Tibial artery (tissue), 4 donors: ENCODE measurements at places on chromosomes 13 and 19.
A peak's percentile ranks its signal among the peaks of the same experiment; 100 is the strongest.

DNA sequence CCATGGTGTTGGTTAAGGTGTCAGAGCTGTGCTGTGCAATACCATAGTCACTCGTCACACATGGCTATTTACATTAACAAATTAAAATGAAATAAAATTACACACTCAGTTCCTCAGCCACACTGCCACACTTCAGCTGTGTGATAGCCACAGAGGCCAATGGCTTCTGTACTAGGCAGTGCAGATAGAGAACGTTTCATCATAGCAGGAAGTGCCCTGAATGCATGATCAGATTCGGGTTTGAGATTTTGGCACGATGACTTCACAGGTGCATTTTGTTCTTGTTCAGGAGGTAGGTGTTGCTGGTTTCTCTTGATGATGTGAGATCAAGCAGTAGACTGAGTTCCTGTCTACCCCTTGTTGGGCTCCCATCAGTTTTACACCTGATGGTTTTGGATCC, 6.5 kb downstream of the ARMC6 start:
- no peak for DNase-seq

DNA sequence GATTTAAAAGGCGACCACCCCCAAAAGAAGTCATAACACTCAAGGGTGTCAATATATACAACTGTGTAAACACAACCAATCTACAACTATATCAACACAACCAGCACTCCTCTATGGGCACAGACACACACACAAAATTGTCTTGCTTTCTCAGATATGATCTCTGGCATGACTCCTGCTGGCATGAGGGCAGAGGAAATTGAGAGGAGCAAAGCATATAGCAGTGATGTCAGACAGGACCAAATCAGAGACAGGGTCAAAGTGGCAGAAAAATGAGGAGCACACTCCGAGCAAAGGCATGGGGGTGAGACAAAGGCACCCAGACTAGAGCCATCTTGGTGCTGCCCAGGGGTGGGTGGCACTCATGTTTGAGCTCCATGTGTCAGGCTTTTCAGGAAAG, 9.6 kb downstream of the IRGQ start:
- DNase-seq, result no peak

GRCh38 chr19:8461891-8462290, 17.1 kb downstream of the HNRNPM start:
- DNase-seq, result no peak

DNA sequence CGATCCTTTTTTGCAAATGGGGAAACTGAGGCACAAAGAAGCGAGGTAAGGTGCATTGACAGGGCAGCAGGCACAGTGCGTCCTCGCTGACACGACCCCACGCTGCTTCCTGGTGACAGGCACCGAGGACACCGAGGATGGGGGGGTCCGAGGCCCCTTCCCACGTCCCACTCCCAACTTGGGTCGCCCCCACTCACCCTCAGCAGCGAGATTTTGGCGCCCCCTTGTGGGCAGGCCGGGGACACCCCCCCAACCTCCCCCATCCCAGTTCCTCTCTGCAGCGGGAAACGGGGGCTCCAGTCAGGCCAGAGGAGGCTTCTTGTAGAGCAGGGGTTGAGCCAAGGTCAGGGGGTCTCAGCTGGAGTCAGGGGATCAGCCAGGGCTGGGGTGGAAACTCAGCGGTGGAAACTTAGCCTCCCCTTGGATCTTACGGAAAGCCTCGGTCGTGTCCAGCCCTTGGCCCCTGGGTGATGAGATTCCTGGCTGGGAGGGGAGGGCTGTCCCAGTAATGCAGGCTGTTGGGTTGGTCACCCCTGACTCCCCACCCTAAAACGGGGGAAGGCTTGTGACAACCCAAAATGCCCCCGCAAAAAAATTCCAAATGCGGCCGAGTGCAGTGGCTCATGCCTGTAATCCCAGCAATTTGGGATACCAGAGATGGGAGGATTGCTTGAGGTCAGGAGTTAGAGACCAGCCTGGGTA, 8.2 kb downstream of the SMIM24 start:
- no peak for DNase-seq

GRCh38 chr19:2834294-2834871, 6.9 kb upstream of the ZNF555 start:
- DNase-seq, result no peak

- DNase-seq, result peak; percentile 61
These were observed 737 bp upstream of the ZNF181 start for GRCh38 chr19:34733266-34733745.

DNA sequence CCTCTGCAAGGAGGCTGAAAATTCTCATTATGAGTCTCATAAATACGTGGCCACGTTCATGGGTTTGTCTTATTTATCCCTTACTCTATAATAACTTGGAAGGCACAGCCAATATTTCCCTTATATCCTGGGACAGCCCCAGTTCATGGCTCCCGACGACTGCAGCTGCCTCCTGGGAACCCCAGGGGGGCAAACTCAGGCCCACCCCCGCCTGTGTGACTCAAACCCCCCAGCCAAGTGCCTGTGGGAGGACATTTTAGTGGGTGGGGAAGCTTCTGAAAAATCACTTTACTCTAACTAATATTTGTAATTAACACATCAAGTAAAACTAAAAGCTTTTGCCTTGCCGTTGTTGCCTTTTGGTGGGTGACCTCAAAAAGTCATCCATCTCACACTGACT, 14.3 kb downstream of the RASA3 start:
- DNase-seq, result no peak

GRCh38 chr13:79508224-79508961, 27.4 kb downstream of the NDFIP2 start:
- no peak for DNase-seq

DNA sequence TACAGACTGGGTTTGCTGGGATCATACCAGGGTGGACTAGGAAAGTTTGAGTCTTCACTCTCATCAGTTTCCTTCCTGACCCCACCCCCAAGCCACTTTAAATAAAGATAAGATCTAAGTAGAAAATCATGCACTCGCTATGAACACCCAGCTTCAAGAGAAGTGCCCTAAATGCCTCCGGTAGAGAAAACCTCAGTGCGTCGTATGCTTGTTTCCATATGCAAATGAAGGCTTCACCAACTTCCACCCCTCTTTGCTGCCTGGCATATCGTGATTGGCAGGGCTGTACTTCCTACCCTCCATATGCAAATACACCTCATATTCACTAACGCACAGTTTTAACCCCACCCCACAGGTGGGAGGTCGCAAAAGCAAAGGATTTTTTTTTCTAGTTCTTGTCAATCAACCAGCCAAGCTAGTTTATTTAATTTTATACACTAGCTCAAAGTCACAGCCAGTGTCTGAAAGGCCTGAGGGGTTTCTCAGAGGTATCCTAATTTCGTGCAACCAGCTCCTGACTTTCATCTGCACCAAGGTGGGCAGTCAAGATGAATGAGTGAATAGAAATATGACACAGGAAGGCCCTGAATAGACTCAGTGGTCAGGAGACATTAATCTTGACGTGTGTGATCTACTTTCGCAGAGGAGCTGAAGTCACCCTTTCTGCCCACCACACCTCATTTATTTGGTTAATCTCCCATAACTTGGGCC, 121.1 kb upstream of the TSHZ3 start:
- DNase-seq, result no peak

- no peak for DNase-seq
These were observed 954.7 kb downstream of the SLITRK6 start for GRCh38 chr13:84844473-84844872.

DNA sequence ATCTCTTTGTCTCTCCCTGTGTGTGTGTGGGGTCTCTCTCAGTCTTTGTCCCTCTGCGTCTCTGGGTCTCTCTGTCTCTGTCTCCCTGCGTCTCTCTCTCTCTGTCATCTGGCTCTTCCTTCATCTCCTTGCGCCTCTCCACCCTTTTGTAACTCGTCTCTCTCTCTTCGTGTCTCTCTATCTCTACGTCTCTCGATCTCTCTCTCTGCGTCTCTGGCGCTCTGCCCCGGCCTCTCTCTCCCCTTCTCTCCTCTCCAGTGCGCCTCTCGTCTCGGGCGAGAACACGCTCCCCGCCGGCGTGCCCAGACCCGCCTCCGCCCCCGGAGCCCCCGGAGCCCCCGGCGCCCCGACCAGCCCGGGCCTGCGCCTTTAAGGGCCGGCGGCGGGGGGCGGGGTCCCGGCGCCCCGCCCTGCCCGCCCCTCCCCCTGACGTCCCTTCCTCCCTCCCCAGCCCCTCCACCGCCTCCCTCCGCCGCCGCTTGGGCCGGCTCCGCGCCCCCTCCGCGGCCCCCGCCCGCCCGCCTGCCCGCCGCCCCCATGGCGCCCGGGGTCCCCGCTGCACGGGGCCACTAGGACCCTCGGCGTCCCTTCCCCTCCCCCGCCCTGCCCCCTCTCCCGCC, at the start of gene MARK4:
Gene MARK4, plus strand, starts transcription at position 440 of the 620 bp plus-strand sequence. CDS start 318 bp downstream, outside the sequence.
- no peak for DNase-seq

- no peak for DNase-seq
These were observed 60.1 kb downstream of the RNASEH2B start for GRCh38 chr13:50969691-50970090.

GRCh38 chr19:32824916-32825608, 44.5 kb downstream of the SLC7A9 start:
- no peak for DNase-seq
